ENCODE measurements at places on chromosomes 2 and 18. TPM values are rescaled to one million over a fixed set of nuclear protein-coding genes. Genes with fewer than 3 reads are reported as not detected.

The SPP2 gene
- total RNA-seq = not detected

The CACNB4 gene
- 0.82 TPM for total RNA-seq

The RTP5 gene
- total RNA-seq = not detected

The DPP10 gene
- total RNA-seq = not detected

The CPO gene
- total RNA-seq = 0.48 TPM

DNA sequence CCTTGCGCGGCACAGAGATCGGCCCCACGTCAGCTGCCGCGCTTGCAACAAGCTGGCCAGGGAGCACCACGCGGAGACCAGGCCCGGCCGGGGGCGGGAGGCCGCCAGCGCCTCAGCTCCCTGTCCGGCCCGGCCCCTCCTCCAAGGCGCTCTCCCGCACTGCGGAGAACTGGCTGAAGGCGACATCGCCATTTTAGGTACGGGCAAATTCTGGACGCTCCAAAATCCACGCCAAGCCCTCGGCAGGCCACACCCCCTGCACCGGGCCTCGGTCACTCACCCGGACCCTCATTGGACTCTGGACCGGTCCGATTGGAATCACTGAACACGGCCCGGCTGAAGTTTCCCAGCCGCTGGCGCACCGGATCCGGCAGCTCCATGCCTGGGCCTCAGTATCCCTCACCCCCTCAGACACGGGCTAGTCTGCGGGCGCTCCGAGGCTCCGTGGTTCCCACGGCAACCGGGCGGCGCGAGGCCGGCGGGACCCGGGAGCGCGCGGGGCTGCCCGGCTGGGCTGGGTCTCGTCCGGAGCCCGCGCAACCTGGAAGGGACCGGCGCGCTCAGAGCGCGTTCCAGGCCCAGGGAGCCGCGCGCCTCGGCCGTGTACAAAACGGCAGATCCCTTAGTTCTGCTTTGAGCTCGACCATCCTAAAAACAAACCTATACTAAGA is at the start of gene TMEM17:
Gene TMEM17, minus strand, starts transcription at position 446 of the 671 bp plus-strand sequence. Its CDS starts 66 bp downstream, at position 380.
- peak; percentile 50 for DNase-seq

DNA sequence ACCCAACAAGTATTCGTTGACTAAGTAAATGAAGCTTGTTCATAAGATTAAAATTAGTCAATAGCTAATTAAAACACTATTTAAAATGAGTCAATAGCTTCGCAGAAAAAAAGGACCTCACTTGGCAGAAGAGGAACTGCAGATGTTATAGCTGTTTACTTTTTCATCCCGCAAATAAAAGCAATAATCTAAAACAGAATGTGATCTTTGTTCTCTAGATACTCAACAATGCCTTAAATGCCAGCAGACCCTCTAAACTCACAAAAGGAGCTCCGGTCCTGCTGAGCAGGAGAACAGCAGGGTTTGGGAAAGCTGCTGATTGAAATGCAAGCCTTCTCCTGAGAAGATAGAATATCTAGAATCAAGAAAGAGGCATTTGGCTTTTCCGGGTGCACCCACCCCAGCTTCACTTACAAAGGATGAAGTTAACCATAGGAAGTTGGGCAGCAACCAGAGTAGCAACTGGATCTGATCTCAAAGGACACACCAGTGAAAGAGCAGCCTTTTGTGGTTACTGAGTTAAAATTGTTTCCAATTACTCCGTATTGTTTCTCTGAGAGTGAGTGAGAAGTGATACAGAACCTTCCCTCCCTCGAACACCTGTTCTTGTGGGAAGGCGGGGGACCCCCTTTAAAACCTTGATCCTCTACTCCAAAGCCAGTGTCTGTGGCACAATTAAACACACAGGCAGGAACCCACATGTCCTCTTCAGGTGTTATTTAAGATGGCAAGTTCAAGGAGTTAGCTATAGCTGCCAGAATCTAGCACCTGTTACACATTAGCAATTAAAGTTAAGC is 6.8 kb downstream of the CCBE1 start:
- no peak for DNase-seq

- no peak for DNase-seq
These were observed 77.9 kb upstream of the SATB2 start for GRCh38 chr2:199535445-199536177.

- DNase-seq = no peak
These were observed 32.3 kb downstream of the CYP26B1 start for GRCh38 chr2:72115110-72116080.

GRCh38 chr18:12571630-12572029 is 86.3 kb downstream of the SPIRE1 start:
- DNase-seq = no peak

GRCh38 chr2:181581534-181581933 is 75.4 kb downstream of the CERKL start:
- no peak for DNase-seq

DNA sequence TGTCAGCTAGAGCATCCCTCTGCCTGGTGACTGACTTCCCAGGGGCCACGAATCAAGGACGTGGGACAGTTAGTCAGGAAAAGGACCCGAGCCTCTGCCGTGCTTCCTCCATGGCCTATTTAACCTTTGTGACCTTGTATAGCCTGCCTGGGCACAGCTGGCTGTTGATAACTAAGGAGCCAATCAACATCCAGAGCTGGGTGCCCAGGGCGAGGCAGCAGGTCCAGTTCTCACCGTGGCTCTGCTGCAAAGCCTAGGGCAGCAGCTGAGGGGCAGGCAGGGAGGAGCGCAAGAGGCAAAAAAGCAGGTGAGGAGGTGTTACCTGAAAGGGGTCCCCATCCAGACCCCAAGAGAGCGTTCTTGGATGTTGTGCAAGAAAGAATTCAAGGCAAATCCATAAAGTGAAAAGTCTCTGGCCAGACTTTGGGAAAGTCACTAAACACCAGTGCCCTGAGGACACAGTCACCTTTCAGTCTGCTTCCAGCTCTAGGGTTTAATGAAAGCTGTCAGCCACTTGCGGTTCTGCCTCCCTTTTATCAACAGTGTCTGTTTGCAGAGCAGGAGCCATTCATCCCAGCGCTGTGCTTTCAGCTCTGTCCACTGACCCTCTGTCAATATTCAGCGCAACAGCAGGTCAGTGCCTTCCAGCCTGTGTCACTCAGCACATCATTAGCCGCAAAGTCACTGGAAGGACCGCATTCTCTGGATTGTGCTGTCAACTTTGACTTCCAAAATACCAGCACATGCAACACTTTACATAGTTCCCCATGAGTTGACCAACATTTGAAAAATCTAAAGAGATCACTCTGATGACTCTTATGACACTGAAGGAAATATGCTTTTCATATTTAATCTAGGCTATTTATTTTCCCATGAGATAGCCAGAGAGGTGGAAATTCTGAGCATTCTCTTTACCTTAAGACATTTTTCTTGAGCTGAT is 38.6 kb upstream of the ASAP2 start:
- no peak for DNase-seq

DNA sequence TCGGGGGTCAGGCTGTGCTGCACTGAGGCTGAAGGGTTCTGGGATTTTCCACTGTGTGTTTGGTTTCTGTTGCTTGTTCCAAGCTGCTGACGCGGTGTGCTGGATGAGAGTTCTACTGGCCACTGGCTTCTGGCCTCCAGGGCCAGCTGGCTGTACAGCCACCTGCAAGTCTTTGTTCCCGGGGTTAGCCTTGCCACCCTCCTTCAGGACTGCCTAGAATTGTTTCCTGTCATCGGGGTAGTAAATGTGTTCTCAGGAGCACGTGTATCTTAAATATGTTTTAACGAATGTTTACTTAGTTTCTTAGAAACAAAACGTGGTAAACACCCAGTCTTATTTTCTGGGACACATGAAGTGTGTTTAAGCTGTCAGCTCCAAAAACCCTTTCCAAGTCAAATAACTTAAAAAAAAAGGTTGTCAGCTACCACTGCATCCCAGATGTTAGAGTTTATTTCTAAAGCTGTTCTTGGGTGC is 231.2 kb downstream of the AGAP1 start:
- DNase-seq = no peak

DNA sequence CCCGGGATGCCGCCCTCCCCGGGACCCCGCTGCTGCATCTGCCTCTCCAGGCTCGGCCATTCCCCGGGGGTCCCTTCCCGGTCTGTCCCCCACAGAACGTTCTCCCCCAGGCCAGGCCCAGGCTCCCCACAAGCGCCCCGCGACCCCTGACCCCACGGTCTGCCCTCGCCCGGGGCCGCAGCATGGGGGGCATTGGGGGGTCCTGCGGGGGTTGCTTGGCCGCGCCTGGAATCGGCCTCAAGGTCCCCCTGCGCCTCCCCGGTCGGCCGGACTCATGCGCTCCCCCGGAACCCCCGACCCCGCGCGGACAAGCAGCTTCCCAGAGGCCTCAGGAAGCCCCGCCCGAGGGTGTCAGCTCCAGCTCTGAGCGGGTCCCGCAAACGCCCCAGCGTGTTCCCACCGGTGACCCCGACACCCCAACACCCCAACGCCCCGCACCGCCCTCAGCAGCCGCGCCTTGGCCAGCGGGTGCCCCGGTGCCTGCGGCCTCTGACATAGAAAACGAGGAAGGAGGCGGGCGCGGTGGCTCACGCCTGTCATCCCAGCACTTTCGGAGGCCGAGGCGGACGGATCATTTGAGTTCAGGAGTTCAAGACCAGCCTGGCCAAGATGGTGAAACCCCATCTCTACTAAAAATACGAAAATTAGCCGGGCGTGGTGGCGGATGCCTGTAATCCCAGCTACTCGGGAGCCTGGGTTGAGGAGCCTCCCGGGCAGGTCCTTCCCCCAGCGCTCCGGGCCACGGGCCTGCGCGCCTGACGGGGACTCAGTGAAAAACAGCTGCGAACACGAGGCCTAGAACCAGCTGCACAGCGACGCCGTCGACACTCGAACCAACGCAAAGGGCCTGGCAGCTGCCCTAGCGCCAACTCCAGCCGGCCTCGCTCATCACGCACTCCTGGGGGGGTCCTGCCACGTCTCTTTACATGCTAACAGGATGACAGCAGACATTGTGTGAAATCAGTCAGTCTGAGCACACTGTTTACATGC is 61.8 kb upstream of the CTDP1 start:
- DNase-seq = no peak

GRCh38 chr18:8359076-8359475 is 250.2 kb upstream of the RAB12 start:
- DNase-seq = no peak

GRCh38 chr2:191122638-191123294 is 28.0 kb downstream of the STAT4 start:
- DNase-seq = no peak

- DNase-seq = no peak
These were observed 103.7 kb downstream of the BIN1 start for GRCh38 chr2:127003070-127003800.

GRCh38 chr2:44200759-44201158 is 32.1 kb downstream of the PPM1B start:
- no peak for DNase-seq

DNA sequence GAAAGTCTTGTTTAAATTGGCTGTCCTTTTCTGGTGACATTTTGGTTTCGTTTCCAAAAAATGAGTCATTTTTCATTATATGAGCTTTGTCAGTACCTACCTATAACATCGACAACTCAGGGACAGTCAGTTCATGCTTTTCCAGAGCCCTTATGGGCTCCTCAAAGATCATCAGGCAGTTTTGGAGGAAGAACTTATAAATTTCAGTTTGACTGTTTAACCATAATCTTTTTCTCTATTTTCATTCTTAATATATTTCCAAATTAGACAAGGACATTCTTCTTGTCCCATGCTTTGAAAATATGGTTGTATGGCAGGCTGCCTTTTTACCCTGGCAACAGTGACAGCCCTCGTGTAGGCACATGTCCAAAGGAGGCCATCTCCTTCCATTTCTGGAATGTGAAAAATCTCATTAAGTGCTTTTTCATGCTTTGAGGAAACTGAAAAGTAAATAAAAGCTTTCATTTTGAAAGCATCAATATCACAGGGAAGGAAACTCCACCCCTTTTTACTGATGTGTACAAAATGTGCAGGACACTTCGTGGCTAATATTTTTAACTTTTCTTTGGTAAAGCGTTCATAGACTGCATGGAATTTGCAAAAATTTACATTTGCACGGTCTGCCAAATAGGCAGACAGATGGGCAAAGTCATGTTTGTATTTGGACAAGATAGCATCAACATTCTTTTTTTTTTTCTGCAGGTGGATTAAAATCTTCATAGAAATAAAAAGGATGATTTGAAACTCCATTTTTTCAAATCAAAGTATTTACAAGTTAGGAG is 7.2 kb upstream of the PROC start:
- no peak for DNase-seq
